Hindlimb muscle (tissue), 1 donor: ENCODE measurements at places on chromosomes 1 and 21. TPM values are rescaled to one million over a fixed set of nuclear protein-coding genes. Genes with fewer than 3 reads are reported as not detected.

GRCh38 chr1:174197547-174197946 lies 38.2 kb downstream of the RABGAP1L start:
- DNase-seq, result no peak

GRCh38 chr1:157115429-157115838 lies 15.8 kb upstream of the ETV3L start:
- DNase-seq, result no peak

RGSL1 gene
- polyA plus RNA-seq, result not detected

- DNase-seq, result no peak
Measured at GRCh38 chr1:41319106-41319755, 42.0 kb upstream of the FOXO6 start.

OR2L5 gene
- polyA plus RNA-seq, result not detected

TINAGL1 gene
- 29.9 TPM for polyA plus RNA-seq

DNA sequence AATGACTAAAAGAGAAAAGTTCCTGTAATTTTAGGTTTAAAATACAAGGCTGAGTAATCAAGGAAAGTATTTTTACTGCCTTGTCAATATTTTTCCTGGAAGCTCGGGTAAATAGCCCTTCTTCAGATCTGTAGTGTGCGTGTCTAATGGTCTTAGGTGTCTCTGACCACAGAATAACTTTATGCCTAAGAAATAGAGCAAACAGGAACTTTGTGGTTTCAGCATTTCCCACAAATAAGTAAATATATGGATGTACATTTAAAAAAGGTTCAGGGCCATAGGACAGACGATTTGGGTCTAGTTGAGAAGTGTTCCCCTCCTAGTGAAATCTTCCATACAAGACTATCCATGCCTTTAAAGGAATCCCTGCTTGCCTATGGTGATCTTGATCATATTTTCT lies 107.0 kb downstream of the ZC3H11B start:
- no peak for DNase-seq

DNA sequence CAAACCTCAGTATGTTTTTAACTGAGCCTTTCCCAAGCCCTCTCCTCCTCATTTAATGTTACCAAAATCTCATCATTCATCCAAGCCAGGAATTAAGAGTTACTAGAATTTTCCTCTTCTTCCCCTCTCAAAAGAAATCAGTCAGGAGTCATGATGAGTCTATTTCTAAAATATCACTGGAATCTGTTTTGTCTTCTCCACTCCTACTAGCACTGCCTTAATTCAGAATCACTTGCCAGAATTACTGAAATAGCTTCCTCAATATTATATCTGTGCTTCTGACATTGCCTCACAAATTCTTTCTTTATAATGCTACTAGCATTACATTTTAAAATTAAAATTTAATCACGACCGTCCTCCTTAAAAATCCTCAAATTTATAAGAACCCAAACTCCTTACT lies 106.1 kb downstream of the PTGER3 start:
- no peak for DNase-seq

KCNN3 gene
- polyA plus RNA-seq, result 11.8 TPM

MAP1LC3C gene
- polyA plus RNA-seq, result 25.8 TPM

GRCh38 chr1:25360596-25361581 lies 22.8 kb downstream of the TMEM50A start:
- no peak for DNase-seq

DNA sequence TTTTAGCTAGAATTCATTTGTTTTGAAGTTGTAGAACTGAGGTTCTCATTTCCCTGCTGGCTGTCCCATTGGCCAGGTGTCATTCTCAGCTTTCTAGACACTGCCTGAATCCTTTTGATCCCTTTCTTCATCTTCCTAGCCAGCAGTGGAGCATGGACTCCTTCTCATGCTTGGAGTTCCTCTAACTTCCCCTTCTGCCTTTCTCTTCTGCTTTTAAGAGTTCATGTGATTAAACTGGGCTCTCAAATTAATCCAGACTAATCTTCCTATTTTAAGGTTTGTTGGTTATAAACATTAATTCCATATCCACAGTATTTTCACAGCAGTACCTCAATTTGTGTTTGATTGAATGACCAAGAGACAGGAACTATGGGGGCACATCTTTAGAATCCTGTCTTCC lies 52.3 kb downstream of the ADAMTS5 start:
- DNase-seq, result no peak

DNA sequence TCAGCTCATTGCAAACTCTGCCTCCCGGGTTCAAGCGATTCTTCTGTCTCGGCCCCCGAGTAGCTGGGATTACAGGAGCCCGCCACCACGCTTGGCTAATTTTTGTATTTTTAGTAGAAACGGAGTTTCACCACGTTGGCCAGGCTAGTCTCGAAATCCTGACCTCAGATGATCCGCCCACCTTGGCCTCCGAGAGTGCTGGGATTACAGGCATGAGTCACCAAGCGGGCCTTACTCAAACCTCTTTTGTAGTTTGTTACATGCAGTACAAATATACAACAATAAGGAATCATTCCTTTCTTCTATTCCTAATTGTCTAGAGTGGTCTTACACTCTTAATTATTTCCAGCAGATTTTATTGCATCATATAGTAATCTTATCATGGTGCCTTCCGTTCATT lies 16.6 kb downstream of the SPATA17 start:
- DNase-seq, result no peak

GRCh38 chr1:22450351-22451021 lies 1.2 kb upstream of the ZBTB40 start:
- no peak for DNase-seq

GRCh38 chr1:2121101-2121691 lies 71.0 kb downstream of the PRKCZ start:
- no peak for DNase-seq

LCE1B gene
- not detected for polyA plus RNA-seq

GRCh38 chr1:176717066-176717750 lies 254.2 kb downstream of the PAPPA2 start:
- DNase-seq, result peak; percentile 31

ICOSLG gene
- polyA plus RNA-seq, result 10.6 TPM

PADI6 gene
- polyA plus RNA-seq, result not detected

RSPH1 gene
- 0.28 TPM for polyA plus RNA-seq

DNA sequence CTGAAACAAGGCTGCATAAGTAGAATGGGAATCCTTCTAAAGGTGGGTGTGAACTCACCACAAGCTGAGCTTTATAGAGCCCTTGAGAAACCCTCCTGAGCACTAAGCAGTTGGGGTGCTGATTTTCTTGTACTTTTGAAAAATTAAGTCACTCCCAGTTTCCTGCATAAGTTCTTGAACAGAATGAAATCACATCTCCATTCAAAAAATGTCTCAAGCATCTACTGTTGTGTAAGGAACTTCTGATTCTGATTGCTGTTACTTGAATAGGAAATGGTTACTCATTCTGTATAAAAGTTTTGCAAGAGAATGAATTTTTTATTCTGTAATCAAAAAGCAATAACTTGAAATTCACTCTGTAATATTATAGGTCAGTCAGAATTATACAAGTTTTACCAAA lies 50.8 kb upstream of the WNT2B start:
- DNase-seq, result no peak

RO60 gene
- polyA plus RNA-seq, result 24.7 TPM

PRELP gene
- polyA plus RNA-seq, result 3.1 TPM

- DNase-seq, result no peak
Measured at GRCh38 chr1:12081648-12082396, 18.7 kb downstream of the TNFRSF8 start.

DIO1 gene
- polyA plus RNA-seq, result not detected
